PC-3 (cell line): ENCODE measurements at places on chromosomes 11 and 22. TPM values are rescaled to one million over a fixed set of nuclear protein-coding genes. Genes with fewer than 3 reads are reported as not detected.
A peak's percentile ranks its signal among the peaks of the same experiment; 100 is the strongest.

DNA sequence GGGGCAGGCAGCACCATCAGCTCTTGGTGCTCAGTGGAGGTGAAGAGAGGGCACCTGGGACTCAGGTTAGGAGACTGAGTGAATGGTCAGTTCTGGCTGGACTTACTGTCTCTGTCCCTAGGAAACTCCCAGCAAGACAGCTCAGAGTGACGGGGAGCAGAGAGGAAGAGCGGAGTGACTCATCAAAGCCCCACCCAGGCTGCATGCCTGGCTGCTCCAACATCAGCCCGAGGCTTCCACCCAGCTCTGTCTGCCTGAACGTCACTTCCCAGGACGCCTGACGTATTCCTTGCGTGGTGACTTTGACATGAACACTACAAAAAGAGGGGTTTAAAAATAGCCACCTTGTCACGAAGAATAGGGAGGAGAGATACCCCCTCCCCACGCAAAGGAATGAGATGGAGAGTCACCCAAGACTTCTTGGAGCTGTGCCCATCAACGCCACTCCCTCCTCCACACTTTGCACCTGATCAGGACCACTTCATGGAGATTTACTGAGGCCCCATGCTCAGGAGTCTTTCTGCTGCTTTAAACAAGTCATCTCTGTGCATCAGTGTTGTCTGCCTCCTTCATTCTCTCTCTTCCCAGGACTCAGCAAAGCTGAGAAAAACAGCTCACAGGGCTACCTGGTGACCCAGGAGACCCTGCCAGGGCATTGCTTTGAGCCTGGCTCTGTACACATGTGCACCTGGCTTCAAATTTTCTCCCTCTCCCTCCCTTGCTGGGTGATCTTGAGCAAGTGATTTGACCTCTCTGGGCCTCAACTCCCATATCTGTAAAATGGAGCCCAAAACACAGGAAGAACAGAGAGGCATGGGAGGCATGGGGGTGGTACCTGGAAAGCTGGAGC, 83.1 kb downstream of the MN1 start:
- DNase-seq, result peak; percentile 87

DNA sequence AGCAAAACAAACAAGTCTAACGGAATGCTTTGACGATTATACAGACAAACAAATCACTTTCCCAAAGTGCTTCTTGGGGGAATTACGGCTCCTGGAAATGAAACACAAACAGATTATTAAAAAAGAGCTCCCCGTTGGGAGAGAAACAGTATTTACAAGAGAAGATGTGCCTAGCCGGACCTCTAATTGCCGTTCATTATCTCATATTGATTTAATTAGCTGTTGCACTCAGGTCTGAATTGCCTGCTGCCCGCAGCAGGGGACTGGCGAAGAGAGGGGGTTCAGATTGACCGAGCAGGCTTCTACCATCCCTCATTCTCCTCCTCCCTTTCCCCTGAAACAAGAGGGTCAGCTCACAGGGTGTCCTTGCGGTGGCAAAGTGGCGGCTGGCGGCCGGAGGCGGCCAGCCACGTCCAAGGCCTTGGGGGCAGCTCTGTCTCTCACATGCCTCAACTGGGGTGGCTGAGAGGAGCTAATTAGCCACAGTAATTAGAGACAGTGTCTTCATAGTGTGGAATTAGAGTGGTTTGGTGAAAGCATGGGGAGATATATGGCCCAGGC, 295.1 kb downstream of the MIAT start:
- DNase-seq, result no peak

GRCh38 chr22:19506212-19506611, 18.0 kb downstream of the CLDN5 start:
- DNase-seq, result no peak

PHOX2A gene
- total RNA-seq, result not detected in 2 replicates
